Immature natural killer cell (primary cell): ENCODE measurements at places on chromosomes 11 and 22.

- DNase-seq, result no peak
- no peak overlapping the region for H3K4me3 ChIP-seq
- H3K36me3 ChIP-seq, result no peaks in the 10 kb centered on the region
- H3K27ac ChIP-seq, result no peak overlapping the region
- peaks cover 7% of the 10 kb centered on the region for H3K27me3 ChIP-seq
Measured at GRCh38 chr11:120061036-120061760, 76.7 kb downstream of the TRIM29 start.

DNA sequence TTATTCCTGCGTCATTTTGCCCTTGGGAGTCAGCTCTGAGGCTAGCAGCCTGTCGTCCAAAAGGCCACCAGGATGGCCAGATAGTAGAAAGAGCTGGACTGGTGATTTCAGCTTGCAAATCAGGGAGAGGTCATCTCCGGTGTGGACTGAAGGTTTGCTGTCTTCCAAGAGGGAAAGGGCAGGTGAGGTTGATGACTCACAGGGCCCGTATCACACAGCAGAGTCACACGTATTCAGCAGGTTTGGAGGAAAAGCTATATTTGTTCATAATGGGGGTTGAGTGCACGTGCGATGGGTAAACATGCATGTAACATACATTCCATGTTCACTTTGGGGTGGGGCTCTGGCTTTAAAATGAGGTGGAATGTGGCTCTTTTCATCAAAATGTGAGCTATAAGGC lies 25.6 kb downstream of the MRPL21 start:
- no peaks in the 10 kb centered on the region for H3K4me1 ChIP-seq
- H3K36me3 ChIP-seq, result no peaks in the 10 kb centered on the region
- H3K4me3 ChIP-seq, result no peak overlapping the region

- H3K27me3 ChIP-seq, result peaks cover 2% of the 10 kb centered on the region
- no peaks in the 10 kb centered on the region for H3K4me1 ChIP-seq
- H3K36me3 ChIP-seq, result no peaks in the 10 kb centered on the region
- no peak for DNase-seq
Measured at GRCh38 chr22:28023036-28023435, 104.0 kb upstream of the PITPNB start.

DNA sequence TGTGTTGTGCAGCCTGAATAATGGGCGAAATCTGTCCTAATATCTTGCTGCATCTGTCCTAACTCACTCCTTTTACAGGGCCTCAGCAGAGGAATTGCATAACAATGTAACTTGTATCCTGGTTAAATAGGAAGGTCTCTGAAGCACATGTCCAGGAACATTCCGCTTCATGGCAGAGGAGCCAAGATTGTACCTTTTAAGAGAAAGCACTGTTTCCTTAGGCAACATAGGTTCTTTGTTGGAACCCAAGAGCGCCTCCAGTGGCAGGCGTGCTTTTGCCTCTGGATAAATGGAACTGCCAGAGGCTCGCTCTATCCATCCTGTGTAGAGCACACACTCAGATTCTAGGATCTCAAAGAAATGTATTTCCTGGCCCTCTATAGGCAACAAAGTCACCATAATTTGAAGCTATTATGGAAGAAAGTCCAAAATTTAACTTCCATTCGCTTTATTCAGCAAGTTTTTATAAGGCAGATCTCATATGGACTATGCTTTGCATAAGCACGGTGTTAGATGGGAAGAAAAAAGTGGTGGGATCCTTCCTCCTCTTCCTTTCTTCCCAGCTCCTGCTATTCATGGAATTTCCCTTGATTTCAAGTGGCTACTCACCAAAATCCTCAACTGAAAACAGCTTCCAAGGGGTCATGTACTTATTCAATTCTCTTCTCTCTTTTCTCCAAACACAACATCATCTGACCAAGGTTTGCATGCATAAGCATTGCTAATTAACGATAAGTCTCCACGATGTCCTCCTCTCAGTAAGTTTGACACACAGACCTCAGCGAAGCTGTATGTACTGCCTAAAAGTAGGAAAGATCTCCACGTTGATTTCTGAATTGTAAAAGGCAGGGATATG lies at the start of gene BLID:
Gene BLID (minus strand): TSS at position 692 of the 856 bp plus-strand sequence. CDS start 293 bp downstream, at position 399.
- no peak within 1 kb of the TSS for H3K4me3 ChIP-seq
- peaks cover 1% of the 10 kb centered on the region for H3K27me3 ChIP-seq
- DNase-seq, result no peak
- H3K36me3 ChIP-seq, result no peaks in the 10 kb centered on the region
- H3K27ac ChIP-seq, result no peak within 1 kb of the TSS

- H3K4me1 ChIP-seq, result peaks cover 17% of the 10 kb centered on the region
- peaks cover 2% of the 10 kb centered on the region for H3K27me3 ChIP-seq
- no peak overlapping the region for H3K4me3 ChIP-seq
- H3K36me3 ChIP-seq, result peaks cover 27% of the 10 kb centered on the region
- DNase-seq, result no peak
Measured at GRCh38 chr11:2289350-2289749, 12.4 kb downstream of the C11orf21 start.

GRCh38 chr11:128336203-128336602 lies 251.2 kb downstream of the ETS1 start:
- no peak overlapping the region for H3K4me3 ChIP-seq
- no peak overlapping the region for H3K27ac ChIP-seq
- H3K36me3 ChIP-seq, result no peaks in the 10 kb centered on the region

DNA sequence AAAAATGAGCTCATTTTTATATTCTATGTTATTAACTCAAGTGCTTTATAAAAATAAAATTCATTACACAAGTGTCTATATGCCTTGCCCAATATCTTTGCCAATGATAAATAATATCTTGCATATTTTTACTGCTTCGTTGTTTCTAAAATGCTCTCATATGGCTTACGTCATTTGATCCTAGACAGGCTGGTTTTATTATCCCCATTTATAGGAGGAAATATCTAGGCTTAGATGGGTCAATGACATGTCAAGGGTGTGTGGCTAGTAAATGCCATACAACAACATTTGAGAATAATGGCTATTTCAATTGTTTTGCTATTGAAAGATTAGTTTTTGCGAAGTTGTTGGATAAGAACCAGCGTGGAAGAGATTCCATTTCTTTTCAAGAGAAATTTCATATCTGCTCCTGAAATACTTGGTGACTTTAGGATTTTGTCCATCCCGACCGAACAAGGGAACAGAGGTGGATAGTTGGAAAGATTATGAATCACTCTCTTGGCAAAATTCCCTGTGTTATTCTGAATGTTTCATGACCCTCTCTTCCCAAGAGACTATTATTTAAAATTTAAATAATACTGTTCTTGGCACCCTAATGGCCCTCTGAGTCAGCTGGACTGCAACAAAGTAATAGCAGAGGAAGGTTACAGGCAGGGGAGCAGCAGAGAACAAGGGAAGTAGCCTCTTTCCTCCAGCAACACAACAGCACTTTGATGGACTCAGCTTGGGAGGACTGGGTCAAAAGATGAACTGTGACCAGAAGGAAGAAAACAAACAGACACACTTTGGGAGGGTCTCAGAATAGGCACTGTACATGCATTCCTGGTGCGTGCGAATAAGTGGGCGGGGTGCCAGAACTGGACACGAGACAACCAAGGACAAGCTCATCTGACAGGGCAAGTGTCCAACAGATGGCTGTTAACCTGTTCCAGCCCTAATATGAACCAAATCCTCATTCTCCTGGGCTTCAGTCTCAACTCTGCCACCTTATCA lies 94.5 kb downstream of the ME3 start:
- H3K36me3 ChIP-seq, result peaks cover 10% of the 10 kb centered on the region
- DNase-seq, result no peak
- H3K4me3 ChIP-seq, result no peak overlapping the region
- H3K4me1 ChIP-seq, result peaks cover 11% of the 10 kb centered on the region
- peaks cover 2% of the 10 kb centered on the region for H3K27me3 ChIP-seq

- no peaks in the 10 kb centered on the region for H3K36me3 ChIP-seq
- H3K27ac ChIP-seq, result peak overlapping the region; percentile 91
- H3K4me3 ChIP-seq, result peak overlapping the region; percentile 92
- peaks cover 26% of the 10 kb centered on the region for H3K4me1 ChIP-seq
- DNase-seq, result no peak
Measured at GRCh38 chr22:50563413-50564160, 868 bp upstream of the SYCE3 start.

DNA sequence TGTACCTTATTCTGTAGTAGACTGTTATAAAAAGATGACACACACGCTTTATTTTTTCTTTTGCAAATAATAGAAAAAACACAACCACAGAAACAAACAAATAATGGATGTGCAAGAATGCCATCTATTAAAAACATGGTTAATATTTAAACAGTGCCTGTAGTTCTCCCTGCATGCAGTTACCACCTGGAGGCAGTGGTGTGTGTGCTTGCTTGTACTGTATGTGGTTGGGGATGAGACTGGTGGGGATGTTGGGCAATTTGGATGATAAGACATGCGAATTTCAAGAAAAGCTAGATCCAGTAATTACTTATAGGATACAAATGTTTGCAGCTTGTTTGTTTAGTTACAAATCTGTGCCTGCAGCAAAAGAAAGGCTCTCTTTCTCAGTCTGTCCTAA lies 3.6 kb downstream of the C11orf87 start:
- H3K4me3 ChIP-seq, result no peak overlapping the region
- no peak overlapping the region for H3K27ac ChIP-seq
- no peak for DNase-seq
- H3K4me1 ChIP-seq, result no peaks in the 10 kb centered on the region

- H3K27ac ChIP-seq, result no peak overlapping the region
- H3K4me3 ChIP-seq, result no peak overlapping the region
- H3K27me3 ChIP-seq, result no peaks in the 10 kb centered on the region
Measured at GRCh38 chr22:20407829-20408228, 13.9 kb downstream of the ZNF74 start.

GRCh38 chr22:20164863-20165262 lies 14.0 kb upstream of the CCDC188 start:
- no peaks in the 10 kb centered on the region for H3K36me3 ChIP-seq
- no peak overlapping the region for H3K4me3 ChIP-seq
- no peak for DNase-seq
- no peak overlapping the region for H3K27ac ChIP-seq
- H3K27me3 ChIP-seq, result peaks cover 5% of the 10 kb centered on the region

DNA sequence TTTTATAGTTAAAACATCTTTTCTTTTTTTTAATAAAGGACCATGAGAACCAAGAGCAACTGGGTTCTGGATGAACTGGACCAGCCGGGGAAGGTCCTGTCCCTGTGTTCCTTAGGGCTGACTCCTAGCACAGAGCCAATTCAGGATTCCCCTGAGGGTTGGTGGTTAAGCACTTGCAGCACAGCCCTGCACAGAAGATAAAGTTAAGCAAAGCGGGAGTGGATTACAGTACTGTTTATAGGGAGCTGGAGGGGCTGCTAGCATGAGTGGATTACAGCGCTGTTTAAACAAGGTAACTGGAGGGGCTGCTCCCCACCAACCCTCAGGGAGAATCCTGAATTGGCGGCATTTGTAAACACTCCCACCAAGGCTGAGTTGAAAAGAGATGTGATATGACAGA lies 90.6 kb downstream of the CELSR1 start:
- DNase-seq, result no peak
- H3K4me1 ChIP-seq, result no peaks in the 10 kb centered on the region
- no peak overlapping the region for H3K4me3 ChIP-seq
- H3K27ac ChIP-seq, result no peak overlapping the region
- peaks cover 2% of the 10 kb centered on the region for H3K27me3 ChIP-seq

DNA sequence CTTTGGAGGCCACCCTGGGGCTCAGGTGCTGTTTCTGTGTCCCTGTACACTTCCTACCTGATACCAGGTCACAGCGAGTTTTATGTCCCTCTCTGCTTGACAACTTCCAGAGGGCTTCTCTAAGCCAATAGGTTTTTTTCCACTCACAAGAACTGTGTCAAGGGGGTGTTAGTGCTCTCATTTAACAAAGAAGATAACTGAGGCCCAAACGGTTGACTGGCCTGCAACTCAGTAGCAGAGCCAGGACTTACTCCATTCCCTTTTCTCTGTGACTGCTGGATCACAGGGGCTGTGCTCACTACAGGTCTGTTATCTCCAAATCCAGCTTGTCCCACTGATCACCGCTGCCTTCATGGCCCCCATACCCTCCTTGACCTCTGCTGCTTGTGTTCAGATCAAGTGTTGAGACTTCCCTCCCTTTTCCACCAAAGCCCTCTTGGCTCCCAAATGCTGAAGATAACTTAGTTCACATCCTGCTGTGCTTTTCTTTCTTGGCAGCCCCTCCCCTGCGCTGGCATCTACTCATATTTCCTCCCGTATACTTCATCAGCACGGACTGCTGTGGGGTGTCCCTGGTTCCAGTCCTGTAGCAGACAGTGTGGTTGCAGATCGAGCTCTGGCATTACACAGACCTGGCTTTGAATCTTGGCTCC lies 41.3 kb downstream of the POU2F3 start:
- no peak overlapping the region for H3K4me3 ChIP-seq
- no peaks in the 10 kb centered on the region for H3K36me3 ChIP-seq
- H3K27me3 ChIP-seq, result peaks cover 1% of the 10 kb centered on the region
- DNase-seq, result no peak
- no peaks in the 10 kb centered on the region for H3K4me1 ChIP-seq
- H3K27ac ChIP-seq, result no peak overlapping the region

DNA sequence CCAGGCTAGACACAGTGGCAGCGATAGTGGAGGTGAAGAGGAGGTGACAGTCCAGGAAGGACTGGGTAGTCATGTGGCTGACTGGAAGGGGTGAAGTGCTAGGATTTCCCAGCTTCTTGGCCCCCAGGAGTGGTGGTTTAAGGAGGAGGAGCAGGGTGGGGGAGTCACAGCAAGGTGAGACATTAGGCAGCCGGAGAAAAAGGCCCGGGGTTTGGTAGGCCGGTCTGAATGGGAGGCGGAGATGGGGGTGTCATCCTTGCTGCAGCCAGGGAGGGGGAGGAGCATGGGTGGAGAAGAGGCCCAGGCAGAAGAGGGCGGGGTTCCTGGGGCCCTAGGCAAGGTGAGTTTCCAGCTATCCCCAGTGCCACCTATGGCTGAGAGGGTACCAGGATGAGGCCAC lies 6.1 kb downstream of the SIPA1 start:
- peaks cover 58% of the 10 kb centered on the region for H3K27me3 ChIP-seq
- H3K36me3 ChIP-seq, result peaks cover 29% of the 10 kb centered on the region
- H3K4me1 ChIP-seq, result peaks cover 57% of the 10 kb centered on the region

DNA sequence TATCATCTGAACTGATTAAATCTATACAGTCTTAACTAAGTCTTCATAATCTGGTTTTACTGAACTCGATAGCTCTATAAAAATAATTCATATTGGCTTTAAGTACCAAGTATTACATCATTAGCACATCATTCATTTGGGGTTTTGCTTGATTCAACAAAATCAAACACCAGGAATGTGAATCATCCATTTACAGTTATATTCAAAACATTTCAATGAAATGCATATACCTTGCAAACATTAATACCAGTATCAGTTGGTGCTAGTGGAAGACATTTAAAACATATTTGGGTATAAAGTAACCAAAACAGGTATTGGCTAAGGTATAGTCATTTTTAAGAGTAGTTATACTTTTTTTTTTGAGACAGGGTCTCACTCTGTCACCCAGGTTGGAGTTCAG lies 12.2 kb upstream of the CCDC89 start:
- peak overlapping the region; percentile 64 for H3K27ac ChIP-seq
- DNase-seq, result no peak
- peaks cover 1% of the 10 kb centered on the region for H3K27me3 ChIP-seq
- peaks cover 42% of the 10 kb centered on the region for H3K36me3 ChIP-seq

- DNase-seq, result no peak
- peaks cover 4% of the 10 kb centered on the region for H3K36me3 ChIP-seq
- H3K27ac ChIP-seq, result no peak overlapping the region
- peaks cover 7% of the 10 kb centered on the region for H3K4me1 ChIP-seq
- no peak overlapping the region for H3K4me3 ChIP-seq
Measured at GRCh38 chr22:37917874-37918548, 11.9 kb downstream of the MICALL1 start.
